ENCODE measurements at places on chromosomes 3 and 15.

DNA sequence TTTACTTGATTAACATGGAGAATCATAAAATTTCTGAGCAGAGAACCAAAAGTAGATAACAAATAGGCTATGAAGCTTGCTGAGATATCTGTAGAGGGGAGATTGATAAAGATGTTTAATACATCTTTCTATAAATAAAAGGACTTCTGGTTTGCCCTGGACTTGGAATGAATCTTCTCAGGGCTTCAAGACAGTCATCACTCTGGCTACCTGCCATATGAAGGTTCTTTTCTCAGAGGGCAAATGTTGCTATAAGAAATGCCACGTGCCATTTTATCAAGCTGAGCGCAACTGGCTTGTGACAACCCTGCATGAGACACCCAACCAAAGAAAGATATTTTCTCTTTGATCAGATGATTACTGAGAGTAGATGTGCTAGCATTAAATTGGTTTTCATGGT lies 192.5 kb downstream of the WNT5A start:
- no peak for DNase-seq

- no peak for DNase-seq
Measured at GRCh38 chr3:23253214-23253613, 50.1 kb downstream of the UBE2E2 start.

- no peak for DNase-seq
Measured at GRCh38 chr3:182973047-182973446, 7.3 kb downstream of the DCUN1D1 start.

DNA sequence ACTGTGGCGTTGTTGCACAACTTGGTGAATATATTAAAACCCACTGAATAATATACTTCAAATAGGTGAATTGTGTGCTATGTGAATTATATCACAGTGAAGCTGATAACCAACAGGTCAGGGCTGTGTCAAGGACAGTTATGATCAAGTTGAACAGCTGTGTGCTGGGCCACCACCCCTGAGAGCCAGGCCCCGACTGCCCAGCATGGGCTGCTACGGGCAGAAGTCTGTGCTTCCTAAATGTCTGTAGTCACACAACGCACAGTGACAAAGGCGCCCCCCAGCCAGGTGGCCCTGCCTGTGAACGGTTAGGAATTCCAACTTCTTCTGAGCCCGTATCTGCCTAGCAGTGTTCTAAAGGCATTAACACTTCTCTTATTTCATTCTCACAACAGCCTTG lies 32.8 kb downstream of the TKT start:
- DNase-seq, result no peak

- DNase-seq, result peak; percentile 61
Measured at GRCh38 chr3:117919621-117920020, 1115.0 kb downstream of the IGSF11 start.

GRCh38 chr3:45567730-45568172 lies 26.8 kb upstream of the LIMD1 start:
- no peak for DNase-seq

DNA sequence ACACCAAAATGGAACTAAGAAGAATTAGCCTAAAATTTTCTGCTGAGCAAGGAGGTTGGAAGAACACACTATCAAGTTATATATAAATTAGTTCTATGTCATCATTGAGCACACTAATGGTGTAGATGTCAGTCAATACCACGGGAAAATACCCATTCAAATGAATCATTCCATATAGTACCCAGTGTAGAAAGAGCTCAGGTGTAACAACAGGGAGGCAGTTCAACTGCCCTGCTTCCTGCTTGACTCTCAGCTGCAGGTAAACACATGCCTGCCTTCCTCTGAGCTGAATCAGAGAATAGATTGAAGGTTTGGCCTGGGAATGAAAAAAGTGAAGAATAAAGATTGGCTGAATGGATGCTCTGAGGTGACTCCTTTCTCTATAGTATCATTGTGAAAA lies 1088.0 kb downstream of the AGBL1 start:
- DNase-seq, result no peak

DNA sequence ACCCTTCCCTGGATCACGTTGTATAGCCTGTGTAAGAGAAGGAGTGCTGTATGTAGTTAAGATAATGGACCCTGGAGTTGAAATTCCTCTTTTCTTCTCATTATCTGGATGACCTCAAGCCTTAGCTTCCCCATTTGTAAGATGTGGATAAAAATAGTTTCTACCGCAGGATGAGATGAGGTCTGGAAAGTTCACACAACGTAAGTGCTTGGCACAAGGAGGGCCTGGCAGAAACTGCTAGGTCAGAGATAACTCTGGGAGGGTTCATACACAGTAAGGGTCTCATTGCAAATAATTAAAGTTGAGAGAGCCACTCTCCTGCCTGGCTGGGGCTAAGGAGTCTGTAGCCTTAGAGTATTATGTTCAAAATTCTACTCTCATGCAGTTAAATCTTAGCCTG lies 214.4 kb downstream of the LRTM1 start:
- DNase-seq, result no peak

DNA sequence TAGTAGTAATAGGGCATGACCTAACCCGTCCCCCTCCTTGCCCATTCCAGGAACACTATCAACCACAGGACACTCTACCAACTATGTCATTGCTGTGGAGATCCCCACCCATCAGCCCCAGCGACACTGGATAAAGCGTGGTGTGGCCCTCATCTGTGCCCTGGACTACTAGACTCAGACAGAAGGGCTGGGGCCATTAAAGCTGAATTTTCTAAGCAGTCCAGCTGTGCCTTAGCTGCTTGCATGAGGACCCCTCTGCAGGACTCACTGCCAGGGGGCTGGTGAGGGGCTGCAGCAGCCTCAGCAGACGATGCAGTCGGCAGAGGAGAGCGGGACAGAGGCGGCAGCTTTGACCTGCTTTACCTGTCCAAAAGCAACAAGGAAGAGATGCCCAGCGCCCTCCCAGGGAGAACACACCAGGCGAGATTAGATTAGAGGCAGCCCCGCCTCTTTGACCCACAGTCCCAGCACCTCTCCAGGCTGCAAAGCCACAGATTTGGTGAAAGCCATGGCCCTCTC lies 44.6 kb downstream of the SEMA3G start:
- no peak for DNase-seq

DNA sequence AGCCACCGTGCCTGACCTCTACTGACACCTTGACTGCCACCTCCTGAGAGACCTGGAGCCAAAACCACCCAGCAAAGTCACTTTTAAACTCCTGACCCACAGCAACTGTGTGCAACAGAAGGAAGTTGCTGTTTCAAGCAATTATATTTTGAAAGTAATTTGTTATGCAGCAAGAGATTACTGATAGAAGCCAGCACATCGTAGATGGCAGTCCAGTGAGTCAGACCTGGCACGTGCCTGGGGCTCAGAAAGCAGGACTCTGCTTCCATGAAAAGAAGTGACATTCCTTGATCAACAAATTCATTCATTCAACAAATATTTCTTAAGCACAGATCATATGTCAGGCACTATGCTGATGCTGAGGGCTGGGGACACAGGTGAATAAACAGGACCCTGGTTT lies 5.7 kb upstream of the CSPG4 start:
- DNase-seq, result no peak

- no peak for DNase-seq
Measured at GRCh38 chr3:193944518-193944884, 191.4 kb upstream of the HES1 start.

GRCh38 chr3:106755336-106755735 lies 621.9 kb upstream of the CCDC54 start:
- no peak for DNase-seq

GRCh38 chr3:30319713-30320112 lies 286.7 kb upstream of the TGFBR2 start:
- peak; percentile 0 for DNase-seq

DNA sequence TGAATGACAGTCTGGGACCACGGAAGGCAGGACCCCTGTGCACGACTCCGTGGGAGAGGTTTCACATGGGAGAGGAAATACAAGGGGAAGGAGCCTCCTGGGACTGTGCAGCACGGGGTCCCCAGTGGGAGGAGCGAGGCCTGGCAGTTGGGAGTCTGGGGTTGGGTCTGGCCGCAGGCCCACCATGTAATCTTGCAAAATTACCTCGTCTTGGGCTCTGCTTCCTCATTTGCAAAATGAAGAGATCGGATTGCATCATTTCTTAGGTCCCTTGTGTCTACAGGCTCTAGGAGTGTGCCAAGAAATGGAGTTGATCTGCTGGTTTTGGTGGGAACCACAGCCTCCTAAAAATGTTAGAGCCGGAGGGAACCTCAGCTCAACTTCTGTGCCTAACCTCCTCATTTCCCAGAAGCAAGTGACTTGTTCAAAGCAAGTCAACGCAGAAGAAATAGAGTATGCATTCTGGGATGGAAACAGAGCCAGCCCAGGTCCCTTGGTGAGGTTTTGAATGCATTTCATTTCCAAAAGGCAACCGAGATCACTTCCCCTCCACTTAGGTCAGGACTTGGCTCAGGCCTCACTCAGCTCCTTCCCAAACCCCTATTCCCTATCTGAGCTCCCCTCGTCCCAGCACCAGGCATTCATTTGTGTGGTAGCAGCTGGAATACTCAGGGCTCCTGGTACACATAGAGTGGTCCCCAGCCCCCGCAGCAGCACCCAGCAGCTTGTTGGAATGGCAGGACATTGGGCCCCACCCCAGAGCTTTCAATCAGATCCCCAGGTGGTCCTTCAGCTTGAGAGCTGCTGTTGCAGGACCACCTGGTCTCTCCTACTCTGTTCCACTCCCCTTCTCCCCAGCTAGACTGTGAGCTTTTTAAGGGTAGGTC lies 267.7 kb downstream of the XXYLT1 start:
- no peak for DNase-seq

- no peak for DNase-seq
Measured at GRCh38 chr15:82140886-82141285, 95.1 kb upstream of the MEX3B start.

DNA sequence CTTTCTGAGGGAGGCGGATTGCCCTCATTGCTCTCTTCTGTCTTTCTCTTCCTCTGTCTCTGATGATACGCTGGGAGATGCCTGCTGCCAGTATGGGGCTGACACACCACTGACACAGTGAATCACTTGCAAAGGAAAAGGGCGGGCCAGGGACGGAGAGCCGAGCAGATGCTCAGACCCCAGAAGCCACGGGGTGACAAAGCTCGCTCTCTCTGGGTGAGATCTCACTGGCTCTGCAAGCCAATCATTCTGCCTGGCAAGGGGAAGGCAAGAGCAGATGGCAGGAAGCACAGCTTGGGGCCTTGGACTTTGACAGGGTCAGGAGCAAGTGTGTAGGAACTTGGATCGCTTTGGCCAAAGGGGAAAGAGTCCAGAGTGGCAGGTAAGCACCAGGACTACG lies 198.7 kb downstream of the NTRK3 start:
- DNase-seq, result peak; percentile 28

- DNase-seq, result peak; percentile 73
Measured at GRCh38 chr15:86183596-86184491, 104.2 kb downstream of the AGBL1 start.

- DNase-seq, result no peak
Measured at GRCh38 chr3:187522293-187522692, 147.9 kb downstream of the SST start.

DNA sequence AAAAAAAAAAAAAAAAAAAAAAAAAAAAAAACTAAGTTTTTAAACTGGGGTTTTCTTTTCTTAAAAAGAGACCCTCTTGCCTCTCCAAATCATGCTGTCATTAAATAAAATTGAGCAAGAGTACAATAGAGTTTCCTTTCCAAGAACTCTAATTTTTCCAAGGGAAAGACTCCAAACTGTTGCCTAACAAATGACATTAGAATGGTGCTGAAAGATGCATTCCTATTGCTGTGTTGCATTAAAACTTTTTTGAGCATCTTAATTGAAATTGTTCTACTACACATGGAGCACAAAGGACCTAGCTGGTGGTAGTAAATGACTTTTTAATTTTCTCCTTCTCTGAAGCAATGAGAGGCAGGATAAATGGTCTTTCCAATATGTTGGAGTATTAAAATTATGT lies 469.1 kb upstream of the ARHGEF26 start:
- DNase-seq, result no peak

GRCh38 chr15:77773903-77774302 lies 141.2 kb upstream of the LINGO1 start:
- no peak for DNase-seq

GRCh38 chr3:123586968-123587367 lies 2.1 kb upstream of the HACD2 start:
- no peak for DNase-seq

GRCh38 chr3:72559385-72559784 lies 288.9 kb downstream of the SHQ1 start:
- DNase-seq, result no peak

DNA sequence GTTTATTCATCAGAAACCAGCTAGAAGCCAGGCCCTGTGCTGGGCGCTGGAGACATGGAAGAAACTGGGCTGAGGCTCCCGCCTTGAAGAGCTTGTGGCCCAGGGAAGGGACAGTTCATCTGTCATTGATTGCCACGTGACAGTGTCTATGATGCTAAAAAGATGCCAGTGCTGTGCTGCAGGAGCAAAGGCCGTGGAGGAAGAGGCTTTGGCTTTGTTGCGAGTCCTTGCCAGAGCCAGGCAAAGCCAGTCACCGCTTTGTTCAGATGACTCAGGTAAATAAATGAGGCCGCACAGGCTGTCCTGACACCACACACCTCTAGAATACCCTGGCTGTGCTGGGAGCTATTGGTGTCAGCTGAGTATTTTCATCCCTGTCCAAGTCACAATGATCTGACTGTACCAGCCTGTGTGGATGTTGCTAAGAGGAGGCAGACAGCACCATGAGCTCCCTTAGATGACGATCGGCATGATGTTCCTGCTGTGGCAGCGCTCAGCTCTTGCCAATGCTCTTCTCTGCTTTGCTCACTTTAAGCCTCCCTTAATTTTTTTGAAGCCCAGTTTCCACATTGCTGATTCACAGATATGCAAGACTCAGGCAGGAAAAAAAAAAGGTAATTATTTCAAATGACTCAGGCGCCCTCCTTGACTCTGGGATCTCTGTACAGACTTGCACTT lies 77.5 kb downstream of the CCNL1 start:
- DNase-seq, result no peak

DNA sequence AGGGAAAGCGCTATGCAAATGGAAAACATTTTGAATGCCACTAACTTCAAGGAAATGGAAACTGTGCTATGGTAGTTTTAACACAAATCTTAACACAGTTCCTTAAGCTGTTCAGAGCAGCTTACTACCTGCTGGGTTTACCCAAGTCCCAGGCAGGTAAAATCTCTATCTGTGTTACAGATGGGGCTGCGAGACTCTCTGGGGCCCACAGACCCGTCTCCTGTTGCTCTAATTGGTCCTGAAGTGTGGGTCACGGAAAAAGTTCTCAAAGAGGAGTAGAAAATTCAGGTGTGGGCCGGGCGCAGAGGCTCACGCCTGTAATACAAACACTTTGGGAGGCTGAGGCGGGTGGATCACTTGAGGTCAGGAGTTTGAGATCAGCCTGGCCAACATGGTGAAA lies 16.9 kb upstream of the ZFYVE19 start:
- no peak for DNase-seq

Data from NCI-H1694 treated with DMSO at 0.1 percent for 48 hours (cell line).